Osteocyte (in vitro differentiated cells): ENCODE measurements at places on chromosomes 7 and 10.

GRCh38 chr7:145700488-145700887 lies 416.1 kb upstream of the CNTNAP2 start:
- no peaks in the 10 kb centered on the region for H3K4me1 ChIP-seq
- no peak for DNase-seq
- H3K36me3 ChIP-seq: no peaks in the 10 kb centered on the region
- H3K4me3 ChIP-seq: no peak overlapping the region
- H3K27me3 ChIP-seq: no peaks in the 10 kb centered on the region
- no peak overlapping the region for H3K27ac ChIP-seq

DNA sequence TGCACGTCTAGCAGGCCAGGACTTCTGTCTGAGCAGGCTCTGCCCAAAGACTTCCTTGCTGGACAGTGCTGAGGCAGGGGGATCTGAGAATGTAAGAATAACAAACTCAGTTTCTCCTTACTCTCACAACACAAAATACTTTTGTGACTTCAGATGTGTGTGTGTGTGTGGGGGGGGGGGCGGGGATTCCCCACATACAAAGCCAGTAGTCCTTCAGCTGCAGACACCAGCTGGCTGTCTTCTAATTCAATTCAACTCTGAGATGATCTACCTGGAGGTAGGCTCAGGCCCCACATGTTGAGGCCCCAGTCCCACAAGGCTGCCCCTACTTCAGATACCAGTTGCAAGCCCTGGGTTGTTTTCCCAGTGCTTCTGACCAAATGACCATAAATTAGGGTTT lies 4.7 kb upstream of the CXCL12 start:
- H3K27me3 ChIP-seq: peaks cover 23% of the 10 kb centered on the region
- no peak overlapping the region for H3K4me3 ChIP-seq
- no peaks in the 10 kb centered on the region for H3K36me3 ChIP-seq
- peaks cover 16% of the 10 kb centered on the region for H3K4me1 ChIP-seq
- DNase-seq: no peak
- no peak overlapping the region for H3K27ac ChIP-seq

DNA sequence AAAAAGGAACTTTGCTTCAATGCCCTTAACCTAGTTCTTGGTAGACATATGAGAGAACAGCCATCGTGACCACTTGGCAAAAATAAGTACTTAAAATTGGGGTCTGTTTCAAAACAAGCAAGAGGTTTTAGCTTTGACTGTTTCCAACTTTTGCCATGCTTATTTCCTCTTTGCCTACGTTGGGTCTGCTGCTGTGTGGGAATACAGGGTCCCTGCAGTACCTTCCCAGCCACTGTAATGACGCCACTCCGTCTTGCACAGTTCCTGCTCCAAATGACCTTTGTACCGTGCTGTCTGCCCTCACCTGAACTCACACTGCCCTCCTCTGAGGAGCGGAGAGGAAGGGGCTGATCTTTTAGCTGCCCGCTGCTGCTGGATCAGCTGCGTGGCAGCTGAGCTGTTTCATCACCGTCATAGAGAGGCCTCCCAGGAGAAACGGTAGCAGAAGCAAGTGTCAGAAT lies 133.1 kb downstream of the MAPK8 start:
- H3K36me3 ChIP-seq: peaks cover 15% of the 10 kb centered on the region
- H3K4me1 ChIP-seq: peaks cover 18% of the 10 kb centered on the region
- no peak overlapping the region for H3K27ac ChIP-seq
- no peaks in the 10 kb centered on the region for H3K27me3 ChIP-seq
- H3K4me3 ChIP-seq: no peak overlapping the region

DNA sequence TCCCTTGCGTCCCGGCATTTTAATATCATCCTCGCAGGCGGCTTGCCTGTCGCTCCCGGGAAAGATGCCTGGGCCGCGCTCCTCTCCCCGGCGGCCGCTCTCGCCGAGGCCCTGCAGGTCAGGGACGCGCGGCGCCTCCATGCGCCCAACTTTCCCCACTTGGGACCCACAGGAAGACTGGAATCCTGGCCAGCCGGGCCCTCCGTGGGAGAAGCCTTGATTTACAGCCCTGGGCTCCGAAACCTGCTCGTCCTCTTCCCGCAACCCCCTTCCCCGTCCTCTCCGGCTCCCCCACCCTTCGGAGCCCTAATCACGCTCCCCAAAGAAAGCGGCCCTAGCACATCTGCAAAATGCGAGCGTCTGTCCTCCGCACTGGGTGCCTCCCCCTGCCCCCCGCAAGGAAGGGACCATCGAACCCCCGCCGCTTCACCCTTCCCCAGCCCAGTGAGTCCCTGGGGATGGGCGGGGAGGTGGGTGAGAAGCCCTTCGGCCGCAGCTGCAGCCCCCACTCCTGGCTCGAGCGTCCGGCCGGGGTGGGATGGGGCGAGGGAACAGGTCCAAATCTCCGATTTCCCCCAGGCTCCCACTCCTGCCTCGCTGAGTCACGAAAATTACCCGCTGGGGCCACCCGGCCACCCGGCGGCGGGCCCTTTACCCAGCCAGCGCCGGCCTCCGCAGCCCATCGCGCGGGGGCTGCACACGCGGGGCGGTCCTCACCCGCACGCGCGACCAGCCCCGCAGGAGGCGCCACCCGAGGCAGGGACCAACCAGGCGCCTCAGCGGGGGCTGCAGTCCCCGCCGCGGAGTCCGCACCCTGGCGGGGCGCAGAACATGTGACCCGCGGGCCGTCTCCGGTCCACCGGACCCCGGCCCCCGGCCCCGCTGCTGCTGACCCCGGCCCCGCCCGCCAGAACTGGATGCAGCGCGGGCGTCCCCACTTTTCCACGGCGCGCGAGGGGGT lies 695 bp downstream of the HSPA12A start:
- H3K4me1 ChIP-seq: peaks cover 6% of the 10 kb centered on the region
- H3K27ac ChIP-seq: no peak overlapping the region
- no peak for DNase-seq
- H3K27me3 ChIP-seq: peaks cover 4% of the 10 kb centered on the region
- peak overlapping the region; percentile 70 for H3K4me3 ChIP-seq
- no peaks in the 10 kb centered on the region for H3K36me3 ChIP-seq

DNA sequence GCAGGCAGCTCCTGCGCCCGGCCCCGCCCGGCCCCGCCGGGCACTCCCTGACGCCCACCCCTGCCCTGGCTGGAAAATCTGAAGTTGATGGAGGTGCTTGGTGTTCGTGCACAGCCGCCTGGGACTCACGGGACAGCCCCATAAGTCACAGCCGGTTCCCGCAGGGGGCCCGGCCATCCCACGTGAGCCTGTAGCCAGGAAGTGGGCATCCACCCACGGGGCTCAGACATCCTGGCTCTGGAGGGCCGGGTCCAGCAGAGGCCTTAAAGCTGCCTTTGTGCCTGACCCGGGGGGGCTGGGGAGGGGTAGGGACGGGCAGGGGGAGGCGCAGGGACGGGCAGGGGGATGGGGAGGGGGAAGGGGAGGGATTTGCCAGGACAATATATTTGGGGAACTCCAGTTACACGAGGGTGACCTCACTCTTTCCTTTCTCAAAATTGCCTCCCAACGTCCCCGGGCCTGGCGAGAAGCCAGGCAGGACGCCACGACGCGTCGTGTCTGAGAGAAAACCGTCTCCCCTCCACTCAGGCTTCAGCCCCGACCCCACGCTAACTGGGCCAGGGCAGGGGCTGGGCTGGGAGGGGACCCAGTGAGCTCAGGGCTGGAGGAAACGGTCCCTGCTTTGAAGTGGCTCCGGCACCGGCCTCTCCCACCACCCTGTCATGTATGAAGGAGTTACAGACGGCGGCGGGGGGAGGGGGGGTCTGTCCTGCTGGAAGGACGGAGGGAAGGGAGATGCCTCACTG lies 82.1 kb upstream of the PDGFA start:
- peaks cover 42% of the 10 kb centered on the region for H3K4me1 ChIP-seq
- H3K4me3 ChIP-seq: no peak overlapping the region
- no peak for DNase-seq
- H3K36me3 ChIP-seq: no peaks in the 10 kb centered on the region
- peak overlapping the region; percentile 34 for H3K27ac ChIP-seq

DNA sequence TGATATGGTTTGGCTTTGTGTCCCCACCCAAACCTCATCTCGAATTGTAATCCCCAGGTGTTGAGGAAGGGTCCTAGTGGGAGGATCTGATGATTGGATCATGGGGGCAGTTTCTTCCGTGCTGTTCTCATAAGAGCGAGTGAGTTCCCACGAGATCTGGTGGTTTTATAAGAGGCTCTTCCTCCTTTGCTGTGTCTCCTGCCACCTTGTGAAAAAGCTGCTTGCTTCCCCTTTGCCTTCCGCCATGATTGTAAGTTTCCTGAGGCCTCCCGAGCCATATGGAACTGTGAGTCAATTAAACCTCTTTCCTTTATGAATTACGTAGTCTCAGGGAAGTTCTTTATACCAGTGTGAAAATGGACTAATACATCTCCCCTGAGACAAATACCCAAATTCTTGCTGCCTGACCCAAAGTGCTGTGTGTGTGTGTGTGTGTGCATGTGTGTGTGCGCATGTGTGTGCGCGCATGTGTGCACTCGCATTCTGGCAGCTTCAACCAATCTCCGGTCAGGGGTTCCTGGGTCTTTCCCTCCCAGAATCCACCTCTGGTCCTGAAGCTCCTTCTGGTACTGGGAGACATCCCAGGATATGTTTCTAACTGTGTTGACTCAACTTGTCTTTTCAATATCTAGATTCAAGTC lies 98.1 kb upstream of the LRRC4 start:
- H3K4me3 ChIP-seq: no peak overlapping the region
- no peak overlapping the region for H3K27ac ChIP-seq
- H3K4me1 ChIP-seq: no peaks in the 10 kb centered on the region

- H3K27me3 ChIP-seq: peaks cover 3% of the 10 kb centered on the region
- no peak overlapping the region for H3K4me3 ChIP-seq
- no peak overlapping the region for H3K27ac ChIP-seq
- no peaks in the 10 kb centered on the region for H3K4me1 ChIP-seq
- no peaks in the 10 kb centered on the region for H3K36me3 ChIP-seq
These were observed 50.6 kb downstream of the ADAMTS14 start for GRCh38 chr10:70722820-70723424.

DNA sequence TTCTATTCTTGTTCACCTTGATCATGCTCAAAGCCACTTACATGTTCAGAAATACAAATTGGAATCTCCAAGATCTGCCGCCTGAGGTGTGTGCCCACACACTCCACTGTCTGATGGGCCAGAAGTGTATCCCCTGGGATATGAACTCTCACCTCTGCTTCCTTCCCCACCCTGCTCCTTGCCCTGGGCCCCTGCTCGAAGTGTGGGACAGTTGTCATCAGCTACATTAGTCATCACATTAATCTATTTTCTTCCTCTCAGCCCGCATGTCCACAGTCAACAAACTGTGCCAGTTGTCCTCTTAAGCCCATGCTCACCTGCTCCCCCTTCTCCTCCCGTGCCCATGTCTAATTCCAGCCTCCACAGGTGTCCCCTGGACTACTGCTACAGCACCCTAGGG lies 154.7 kb downstream of the PTPN20 start:
- H3K27ac ChIP-seq: no peak overlapping the region
- no peaks in the 10 kb centered on the region for H3K4me1 ChIP-seq
- H3K27me3 ChIP-seq: peaks cover 17% of the 10 kb centered on the region
- H3K36me3 ChIP-seq: no peaks in the 10 kb centered on the region
- DNase-seq: peak; percentile 25

GRCh38 chr7:37735196-37735595 lies 51.6 kb downstream of the GPR141 start:
- H3K4me1 ChIP-seq: no peaks in the 10 kb centered on the region
- no peaks in the 10 kb centered on the region for H3K27me3 ChIP-seq
- no peak overlapping the region for H3K4me3 ChIP-seq
- no peak overlapping the region for H3K27ac ChIP-seq
- no peak for DNase-seq
